ENCODE measurements at places on chromosomes 3 and 15. TPM values are rescaled to one million over a fixed set of nuclear protein-coding genes. Genes with fewer than 3 reads are reported as not detected.

DNA sequence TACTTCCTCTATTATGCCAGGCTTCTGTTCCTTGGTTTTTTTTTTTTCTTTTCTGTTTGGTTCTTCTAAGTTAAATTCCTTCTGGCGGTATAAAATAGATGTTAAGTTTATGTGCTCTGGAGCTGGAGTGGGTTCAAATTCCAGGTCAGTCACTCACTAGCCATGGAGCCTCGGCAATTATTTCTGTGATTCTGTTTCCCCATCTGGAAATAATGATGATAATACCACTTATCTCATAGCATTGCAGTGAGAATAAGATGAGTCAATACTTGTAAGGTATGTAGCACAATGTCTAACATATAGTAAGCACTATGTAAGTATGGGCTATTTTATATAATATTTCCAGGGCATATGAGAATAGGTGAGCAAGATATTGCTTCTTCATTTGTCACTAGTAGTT lies 33.2 kb upstream of the ZDHHC23 start:
- DNase-seq, result no peak

DNA sequence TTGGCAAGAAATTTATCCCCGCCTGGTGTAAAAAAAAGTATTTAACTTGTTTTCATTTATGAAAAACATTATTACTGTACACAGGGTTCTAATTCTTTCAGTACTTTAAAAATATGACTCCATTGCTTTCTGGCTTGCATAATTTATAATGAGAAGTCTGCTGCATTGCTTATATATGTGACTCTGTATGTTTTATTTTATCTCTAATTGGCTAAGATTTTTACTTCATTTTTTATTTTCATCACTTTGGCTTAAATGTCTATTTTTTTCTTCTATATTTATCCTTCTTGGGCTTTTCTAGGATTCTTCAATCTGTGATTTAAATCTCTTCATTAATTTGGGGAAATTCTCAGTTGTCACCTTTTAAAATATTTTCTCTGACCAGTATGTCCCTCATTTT lies 636.6 kb upstream of the NR2F2 start:
- no peak for DNase-seq

DNA sequence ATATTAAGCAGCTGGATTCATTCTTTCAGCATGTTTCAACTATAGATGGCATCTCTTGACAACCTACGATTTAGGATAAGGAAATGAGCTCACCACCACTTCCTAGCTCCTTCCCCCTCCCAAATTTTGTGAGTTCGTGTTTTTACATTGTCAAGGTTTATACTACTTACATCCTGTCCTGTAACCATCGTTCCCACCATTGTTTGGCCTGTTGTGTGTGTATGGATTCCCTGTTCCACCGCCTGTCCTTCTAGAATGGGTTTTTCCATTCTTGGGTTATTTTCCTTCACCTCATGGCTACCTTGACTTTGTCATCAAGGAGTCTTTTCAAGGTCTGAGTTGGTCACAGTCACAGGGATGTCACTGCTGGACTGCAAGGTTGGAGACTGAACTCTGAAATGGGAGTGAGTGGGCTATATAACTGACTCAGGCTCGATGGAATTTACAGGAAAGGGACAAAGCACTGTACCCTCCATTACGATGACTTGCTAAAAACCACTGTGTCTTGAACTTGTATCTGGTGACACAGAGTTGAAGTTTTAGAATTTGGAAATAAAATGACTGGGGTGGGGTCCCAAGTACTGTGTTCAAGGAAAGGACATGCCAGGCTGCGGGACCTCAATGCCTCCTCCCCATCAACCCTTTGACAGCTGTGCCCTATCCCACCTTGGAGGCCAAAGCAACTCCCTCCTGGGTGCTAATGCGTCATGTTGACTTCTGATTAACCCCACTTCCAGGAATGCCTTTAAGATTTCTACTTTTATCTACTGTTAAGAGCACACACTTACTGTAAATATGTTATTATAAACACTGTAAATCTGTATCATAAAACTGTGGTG lies 66.8 kb upstream of the BLM start:
- no peak for DNase-seq

DNA sequence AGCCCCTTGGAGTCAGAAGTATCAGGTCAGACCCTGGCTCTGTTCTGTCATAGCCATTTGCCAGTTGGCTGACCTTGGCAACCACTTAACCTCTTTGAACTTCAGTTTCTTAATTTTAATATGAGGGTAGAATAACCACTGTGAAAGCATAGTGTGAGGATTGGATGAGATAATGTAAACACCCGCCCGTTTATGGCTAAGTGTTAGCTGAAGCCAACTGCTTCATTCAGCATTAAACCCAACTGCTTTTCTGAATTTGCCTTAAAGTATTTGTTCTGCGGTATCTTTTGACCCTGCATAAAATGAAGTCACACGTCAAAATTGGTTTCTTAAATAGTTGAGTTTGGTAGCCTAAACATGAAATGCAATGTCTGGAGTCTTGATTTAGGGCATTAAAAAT lies 121.5 kb upstream of the ABHD17C start:
- no peak for DNase-seq

GOLGA8K gene
- 0.41 TPM for total RNA-seq

TUSC7 gene
- total RNA-seq, result not detected

SIDT1 gene
- total RNA-seq, result 8.2 TPM

IFT80 gene
- total RNA-seq, result 42.4 TPM

NCKIPSD gene
- total RNA-seq, result 6.1 TPM

Measured in frontal cortex (tissue), 4 donors.